Muscle of leg (tissue), 16 donors: ENCODE measurements at places on chromosomes 13 and 19. TPM values are rescaled to one million over a fixed set of nuclear protein-coding genes. Genes with fewer than 3 reads are reported as not detected.
A peak's percentile ranks its signal among the peaks of the same experiment; 100 is the strongest.

Gene ZNF577
- 19.7 TPM for polyA plus RNA-seq

DNA sequence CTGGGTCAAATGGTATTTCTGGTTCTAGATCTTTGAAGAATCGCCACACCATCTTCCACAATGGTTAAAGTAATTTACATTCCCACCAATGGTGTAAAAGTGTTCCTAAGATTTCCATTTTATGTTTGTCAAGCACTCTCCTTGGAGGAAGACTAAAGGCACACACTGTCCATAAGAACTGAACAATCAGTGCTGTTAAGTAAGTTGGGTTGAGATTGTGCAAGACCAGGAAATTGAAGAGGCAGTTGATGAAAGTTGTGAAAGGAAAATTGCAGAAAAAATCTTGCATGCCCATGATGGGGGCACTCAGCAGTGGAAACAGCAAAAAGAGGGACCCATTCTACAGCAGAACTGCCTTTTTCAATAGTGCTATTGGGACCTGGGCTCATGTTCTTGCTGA is 323.6 kb downstream of the DLEU7 start:
- DNase-seq = no peak

GRCh38 chr19:49718991-49719390 is 28.1 kb downstream of the CPT1C start:
- no peak for DNase-seq

GRCh38 chr19:34336781-34337271 is 28.2 kb upstream of the GPI start:
- peak; percentile 43 for DNase-seq

DNA sequence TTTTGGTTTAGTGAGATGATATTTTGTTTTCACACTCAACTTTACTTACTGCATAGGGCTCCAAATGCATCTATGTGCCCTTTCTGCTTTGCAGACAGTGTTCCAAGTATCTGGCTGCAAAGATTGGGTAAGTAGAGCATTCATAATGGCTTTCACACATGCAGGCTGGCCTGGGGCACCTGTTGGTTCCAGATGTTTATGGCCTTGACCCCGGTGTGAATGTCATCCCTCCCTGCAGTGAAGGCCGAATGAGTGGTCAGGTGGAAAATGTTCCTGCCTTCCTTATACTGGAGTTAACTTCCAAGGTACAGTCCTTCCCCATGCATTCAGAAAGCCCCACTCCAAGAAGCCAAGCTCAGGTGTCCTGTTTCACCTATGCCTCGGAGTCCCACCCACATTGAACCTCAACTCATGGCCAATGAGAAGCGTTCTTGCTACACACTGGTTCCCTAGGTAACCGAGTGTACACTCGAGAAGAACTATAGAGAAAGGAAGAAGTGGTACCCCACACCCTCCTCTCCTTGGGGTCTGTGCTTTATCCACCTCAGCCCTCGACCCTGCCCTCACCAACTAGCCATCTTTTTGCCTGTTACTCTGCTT is 23.0 kb upstream of the ZNF536 start:
- no peak for DNase-seq

Gene SHC2
- polyA plus RNA-seq = 22.3 TPM

- DNase-seq = no peak
These were observed 229.4 kb downstream of the NDFIP2 start for GRCh38 chr13:79710376-79710775.

Gene DCT
- polyA plus RNA-seq = 0.09 TPM

DNA sequence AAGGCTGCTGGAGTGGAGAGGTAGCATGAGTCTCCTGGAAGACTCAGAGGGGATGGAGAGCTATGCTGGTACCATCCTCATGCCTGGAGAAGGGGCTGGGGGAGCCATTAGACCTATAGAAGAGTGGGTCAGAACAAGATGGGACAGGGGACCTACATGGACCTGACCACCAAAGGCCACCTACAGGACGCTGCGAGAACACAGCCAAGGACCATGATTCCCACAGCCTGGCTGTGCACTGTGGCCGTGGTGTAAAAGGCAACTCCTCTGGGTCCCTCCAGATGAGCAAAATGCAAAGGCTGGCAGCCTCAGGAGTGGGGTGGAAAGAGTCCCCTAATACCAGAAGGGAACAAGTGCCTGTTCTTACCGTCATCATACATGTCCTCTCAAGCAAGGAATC is 216.2 kb downstream of the SLC7A1 start:
- DNase-seq = no peak

Gene ISOC2
- 35.3 TPM for polyA plus RNA-seq

- no peak for DNase-seq
These were observed 52.0 kb downstream of the DPF1 start for GRCh38 chr19:38172001-38172400.

Gene PLIN5
- polyA plus RNA-seq = 0.83 TPM

GRCh38 chr19:42067315-42067888 is 2.6 kb downstream of the GRIK5 start:
- no peak for DNase-seq

Gene TJP3
- polyA plus RNA-seq = 3.4 TPM

Gene TSEN34
- 35.0 TPM for polyA plus RNA-seq

DNA sequence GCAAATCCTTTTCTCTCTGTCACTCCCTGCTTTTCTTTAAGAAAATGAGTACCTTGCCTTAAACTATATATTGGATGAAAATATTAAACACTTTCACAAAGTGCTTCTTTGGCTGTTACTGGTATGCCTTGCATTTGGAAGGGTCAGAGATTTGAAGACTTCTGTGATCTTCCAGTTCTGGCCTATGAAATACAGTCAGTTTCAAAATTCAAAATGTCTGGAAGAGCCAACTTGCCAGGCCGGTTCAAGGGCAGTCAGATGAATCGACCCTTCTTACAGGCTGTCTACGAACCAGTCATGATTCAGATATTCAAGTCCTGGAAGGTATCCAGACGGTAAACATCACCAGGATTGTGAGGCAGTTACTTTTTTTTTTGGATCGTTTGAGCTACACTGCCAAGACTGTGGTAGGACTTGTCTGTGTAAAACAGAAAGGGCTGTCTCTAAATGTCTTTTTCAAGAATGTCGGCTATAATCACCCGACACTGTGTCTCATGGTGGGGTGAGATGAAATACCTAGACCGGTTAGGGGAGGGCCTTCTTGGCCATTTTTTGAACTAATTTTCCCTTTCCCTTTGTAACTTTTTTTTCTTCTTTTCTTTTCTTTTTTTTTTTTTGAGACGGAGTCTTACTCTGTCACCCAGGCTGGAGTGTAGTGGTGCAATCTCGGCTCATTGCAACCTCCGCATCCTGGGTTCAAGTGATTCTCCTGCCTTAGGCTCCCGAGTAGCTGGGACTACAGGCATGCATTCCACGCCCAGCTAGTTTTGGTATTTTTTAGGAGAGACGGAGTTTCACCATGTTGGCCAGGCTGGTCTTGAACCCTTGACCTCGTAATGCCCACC is 11.2 kb downstream of the ACTN4 start:
- DNase-seq = peak; percentile 90

DNA sequence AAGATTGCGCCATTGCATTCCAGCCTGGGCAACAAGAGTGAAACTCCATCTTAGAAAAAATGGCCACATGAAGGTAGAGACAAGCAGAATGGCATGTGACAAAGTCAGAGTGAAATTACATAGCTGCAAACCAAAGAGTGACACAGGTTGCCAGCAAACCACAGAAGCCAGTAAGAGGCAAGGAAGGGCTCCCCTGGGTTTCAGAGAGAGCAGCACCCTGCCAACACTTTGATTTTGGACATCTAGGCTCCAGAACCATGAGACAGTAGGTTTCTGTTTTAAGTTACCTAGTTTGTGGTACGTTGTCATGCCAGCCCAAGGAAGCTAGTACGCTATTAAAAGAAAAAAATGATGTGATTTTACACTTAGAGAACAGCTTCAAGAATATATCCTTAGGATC is 1.9 kb downstream of the NLRP4 start:
- DNase-seq = no peak

GRCh38 chr19:4559569-4559968 is at the start of gene SEMA6B:
Gene SEMA6B, minus strand, starts transcription at chr19:4559684. Its CDS starts 1,227 bp downstream, at chr19:4558457.
- DNase-seq = peak; percentile 61

DNA sequence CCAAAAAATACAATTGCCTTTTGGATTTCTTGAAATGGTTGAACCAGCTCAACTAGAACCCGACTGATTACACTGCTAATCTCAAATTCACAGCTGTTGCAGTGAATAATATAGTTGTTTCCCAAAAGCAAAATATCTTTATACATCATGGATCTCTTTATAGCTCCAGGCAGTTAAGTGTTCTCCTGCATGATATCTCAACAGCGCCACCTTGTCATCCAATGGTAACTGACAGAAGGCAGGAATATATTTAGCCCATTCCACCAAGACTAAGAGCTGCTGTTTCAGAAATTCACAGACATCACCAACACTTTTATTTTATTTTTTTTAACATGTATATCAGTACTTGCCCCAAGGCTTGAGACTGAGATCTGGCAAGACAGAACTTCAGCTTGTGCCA is 1141.0 kb upstream of the PRR20A start:
- DNase-seq = no peak

GRCh38 chr19:55830656-55831055 is 1.1 kb downstream of the NLRP11 start:
- no peak for DNase-seq

DNA sequence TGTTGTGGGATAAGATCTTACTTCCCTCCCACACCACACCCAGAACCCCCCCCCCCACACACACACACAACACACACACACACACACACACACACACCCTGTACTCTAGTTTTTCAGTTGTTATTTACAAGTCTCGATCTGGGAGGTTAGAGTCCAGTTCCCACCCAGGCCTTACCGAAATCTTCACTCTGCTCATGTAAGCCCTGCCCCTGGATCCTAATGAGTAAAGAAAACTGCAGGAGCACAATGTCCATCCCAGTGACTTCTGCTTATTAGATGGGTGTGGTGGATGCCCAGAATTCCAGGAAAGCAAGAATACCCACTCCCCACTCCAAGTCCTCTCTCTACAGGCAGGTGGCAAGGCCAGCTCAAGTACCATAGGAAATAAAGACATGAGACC is 23.0 kb downstream of the STARD13 start:
- DNase-seq = no peak

- peak; percentile 72 for DNase-seq
These were observed 169.3 kb downstream of the COL4A1 start for GRCh38 chr13:110137680-110138009.

DNA sequence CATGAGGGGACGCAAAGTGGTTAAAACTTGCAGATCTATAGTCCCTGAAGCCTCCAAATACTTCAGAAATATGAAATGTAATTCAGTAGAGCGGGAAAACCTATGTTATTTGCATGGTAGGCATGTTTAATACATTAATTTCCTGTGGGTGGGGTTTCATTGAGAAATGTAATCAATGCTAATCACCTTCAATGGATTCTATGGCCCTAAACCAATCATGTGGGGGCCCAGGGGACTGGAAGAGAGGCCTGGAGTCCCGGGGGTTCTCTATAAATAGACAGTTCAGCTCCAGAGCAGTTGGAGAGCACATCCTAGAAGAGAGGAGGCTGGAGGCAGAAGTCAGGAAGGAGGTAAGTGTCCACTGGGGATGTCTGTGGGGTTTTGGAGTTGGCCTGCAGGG is at the start of gene ZSCAN5C:
Gene ZSCAN5C (plus strand): TSS at position 301 of the 400 bp plus-strand sequence. CDS start 3,641 bp downstream, outside the sequence.
- DNase-seq = no peak

- DNase-seq = no peak
These were observed 411.8 kb downstream of the ZNF536 start for GRCh38 chr19:30783936-30784335.

DNA sequence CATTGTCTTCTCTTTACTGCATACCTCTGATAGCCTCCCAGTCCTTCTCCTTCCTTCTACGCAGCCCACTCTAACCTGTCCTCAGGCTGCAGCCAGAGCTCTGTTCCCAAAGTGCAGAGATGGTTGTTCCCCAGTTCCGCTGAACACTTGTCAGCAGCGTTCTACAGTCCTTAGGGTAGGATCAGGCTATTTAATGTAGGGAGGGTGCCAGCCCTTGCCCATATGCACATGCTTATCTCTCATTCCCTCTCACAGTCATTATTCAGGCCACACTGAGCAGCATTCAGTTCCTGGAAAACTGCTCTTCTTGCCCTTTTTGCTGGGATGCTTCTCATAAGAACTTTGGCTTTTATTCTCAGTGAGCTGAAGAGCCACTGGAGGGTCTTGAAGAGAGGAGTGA is 180.7 kb downstream of the MTUS2 start:
- DNase-seq = no peak

DNA sequence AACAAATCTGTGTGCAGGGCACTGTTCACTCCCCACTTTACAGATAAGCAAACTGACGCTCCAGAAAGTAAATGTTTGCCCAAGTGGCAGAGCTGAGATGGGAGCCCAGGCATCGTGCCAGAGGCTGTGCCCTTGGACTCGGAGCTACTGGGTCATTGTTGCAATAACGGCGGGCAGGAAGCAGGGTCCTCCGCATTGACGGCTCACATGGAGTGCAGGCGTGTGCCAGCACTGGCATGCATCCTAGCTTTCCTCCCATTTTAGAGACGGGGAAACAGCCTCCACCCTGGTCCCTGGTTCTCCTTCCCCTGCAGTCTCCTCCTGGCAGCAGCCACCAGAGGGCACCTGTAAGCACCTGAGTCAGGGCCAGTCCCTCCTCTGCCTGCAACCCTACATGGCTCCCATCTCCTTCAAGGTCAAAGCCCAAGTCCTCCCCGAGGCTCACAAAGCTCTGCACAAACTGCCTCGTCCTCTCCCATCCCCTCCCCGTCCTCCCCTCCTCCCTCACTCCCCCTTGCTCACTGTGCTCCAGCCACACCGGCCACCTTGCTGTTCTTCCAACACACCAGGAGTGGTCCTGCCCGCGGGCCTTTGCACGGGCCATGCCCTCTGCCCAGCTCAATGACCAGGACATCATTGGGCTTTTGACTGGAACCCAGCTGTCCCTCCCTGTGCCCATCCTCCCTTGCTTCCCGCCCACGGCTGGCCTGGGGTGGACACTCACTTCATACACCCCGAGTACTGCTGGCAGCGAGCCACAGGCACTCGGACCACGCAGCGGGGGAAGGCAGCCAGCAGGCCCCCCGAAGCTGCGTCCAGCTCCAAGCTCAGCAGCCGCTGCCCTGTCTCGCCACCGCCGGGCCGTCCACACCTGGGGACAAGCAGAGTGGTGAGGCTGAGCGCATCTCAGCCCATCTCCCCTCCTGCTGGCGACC is 7.7 kb upstream of the LRG1 start:
- DNase-seq = no peak
